Stimulated activated CD4-positive, alpha-beta T cell treated with anti-CD3 and anti-CD28 coated beads, Interleukin-4, amount 100 ng/mL, for 1 hour (primary cell): ENCODE measurements at places on chromosomes 5 and 9.

- DNase-seq: no peak
These were observed 30.1 kb upstream of the LPAR1 start for GRCh38 chr9:111068383-111068730.

DNA sequence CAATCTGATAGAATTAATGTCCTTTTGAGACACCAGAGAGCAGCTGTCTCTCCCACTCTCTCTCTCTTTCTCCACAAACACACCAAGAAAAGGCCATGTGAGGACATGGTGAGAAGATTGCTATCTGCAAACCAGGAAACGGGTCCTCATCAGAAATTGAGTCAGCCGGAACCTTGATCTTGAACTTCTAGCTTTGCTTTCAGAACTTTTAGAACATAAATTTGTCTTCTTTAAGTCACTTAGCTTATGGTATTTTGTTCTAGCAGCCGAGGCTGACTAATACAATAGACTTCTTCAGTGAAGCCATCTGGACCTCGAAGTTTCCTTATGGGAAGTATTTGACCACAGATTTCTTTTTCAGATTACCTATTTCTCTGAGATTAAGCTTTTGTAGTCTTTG lies 18.1 kb downstream of the NEUROG1 start:
- no peak for DNase-seq

DNA sequence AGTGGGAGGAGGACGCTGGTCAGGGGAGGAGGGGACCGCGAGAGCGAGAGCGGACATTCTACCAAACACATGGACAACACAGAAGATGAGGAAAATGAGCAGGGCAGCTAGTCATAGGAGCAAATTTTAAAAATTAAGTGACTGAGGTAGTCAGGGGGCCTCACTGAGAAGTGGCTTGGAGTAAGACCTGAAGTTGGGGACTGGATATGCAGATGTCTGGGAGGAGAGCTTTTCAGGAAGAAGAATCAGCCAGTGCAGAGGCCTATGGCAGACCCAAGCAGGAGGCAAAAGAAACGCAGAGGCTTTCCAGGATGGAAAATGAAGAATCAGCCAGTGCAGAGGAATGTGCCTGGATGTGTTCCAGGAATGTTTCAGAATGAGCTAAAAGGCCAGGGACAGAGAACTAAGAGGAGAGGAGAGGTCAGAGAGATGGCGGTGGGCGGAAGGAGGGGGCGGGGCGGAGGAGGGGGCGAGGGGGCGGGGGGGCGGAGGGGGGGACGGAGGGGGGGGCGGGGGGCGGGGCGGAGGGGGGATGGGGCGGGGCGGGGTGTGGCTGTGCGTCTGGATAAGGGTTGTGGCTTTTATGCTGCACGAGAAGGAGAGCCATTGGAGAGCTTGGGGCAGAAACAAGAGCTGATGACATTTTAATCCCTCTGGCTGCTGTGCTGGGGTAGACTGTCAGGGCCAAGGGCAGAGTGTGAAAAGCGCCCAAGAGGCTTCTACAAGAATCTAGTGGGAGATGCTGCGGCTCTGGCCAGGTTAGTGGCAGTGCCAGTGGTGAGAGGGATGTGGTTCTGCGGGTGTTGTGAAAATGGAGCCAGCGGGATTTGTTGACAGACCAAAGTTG lies 129.6 kb downstream of the KCNIP1 start:
- DNase-seq: no peak

- DNase-seq: peak; percentile 83
These were observed at the start of gene NDUFS6 for GRCh38 chr5:1801222-1801966. Gene NDUFS6, plus strand, starts transcription at chr5:1801407. Its CDS starts 11 bp downstream, at chr5:1801418.

DNA sequence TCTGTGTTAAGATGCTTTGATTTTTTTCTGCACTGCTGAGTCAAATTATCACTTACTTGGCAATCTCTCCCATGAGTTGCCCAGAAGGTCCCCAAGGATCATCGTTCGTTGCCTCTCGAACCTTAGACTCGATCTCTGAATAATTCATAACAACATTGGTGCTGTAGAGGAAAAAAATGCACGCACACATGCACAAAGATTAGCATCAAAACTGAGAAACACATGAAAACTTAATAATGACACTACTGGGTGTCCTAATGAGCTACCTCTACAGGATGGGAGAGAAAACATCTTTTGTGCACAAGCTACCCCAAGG lies 41.6 kb downstream of the CLINT1 start:
- DNase-seq: no peak

DNA sequence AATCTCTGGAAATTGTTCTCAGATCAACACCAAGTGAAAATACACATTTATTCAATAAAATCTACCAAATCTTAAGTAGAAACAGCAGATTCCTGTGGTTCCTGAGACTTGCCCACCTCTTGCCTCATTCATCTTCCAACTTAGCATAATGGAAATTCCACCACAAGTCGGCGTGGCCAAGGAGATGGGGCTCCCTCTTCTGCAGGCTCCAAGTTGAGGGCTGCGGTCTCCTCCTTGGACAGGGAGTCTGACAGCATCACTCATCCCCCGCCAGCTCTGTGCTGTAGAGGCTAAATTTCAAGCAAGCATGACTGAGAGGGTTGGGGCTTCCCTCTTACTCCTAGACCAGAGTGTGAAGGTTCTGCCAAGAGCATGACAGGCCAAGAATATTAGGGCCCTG lies 273.7 kb downstream of the DIRAS2 start:
- DNase-seq: no peak

- DNase-seq: no peak
These were observed 45.5 kb downstream of the HTR1A start for GRCh38 chr5:63916786-63917185.
